ENCODE measurements at places on chromosomes 7 and 10.

- no peak for DNase-seq
Measured at GRCh38 chr10:70981171-70981836, 92.9 kb upstream of the PCBD1 start.

GRCh38 chr10:79238606-79239005, 108.7 kb upstream of the PPIF start:
- DNase-seq, result no peak

- DNase-seq, result no peak
Measured at GRCh38 chr7:151349507-151349853, 7.9 kb downstream of the NUB1 start.

- no peak for DNase-seq
Measured at GRCh38 chr7:50959991-50960390, 177.3 kb upstream of the GRB10 start.

All from WERI-Rb-1 (cell line).